Pancreas (tissue), 10 donors: ENCODE measurements at places on chromosomes 1 and 21. TPM values are rescaled to one million over a fixed set of nuclear protein-coding genes. Genes with fewer than 3 reads are reported as not detected.

DNA sequence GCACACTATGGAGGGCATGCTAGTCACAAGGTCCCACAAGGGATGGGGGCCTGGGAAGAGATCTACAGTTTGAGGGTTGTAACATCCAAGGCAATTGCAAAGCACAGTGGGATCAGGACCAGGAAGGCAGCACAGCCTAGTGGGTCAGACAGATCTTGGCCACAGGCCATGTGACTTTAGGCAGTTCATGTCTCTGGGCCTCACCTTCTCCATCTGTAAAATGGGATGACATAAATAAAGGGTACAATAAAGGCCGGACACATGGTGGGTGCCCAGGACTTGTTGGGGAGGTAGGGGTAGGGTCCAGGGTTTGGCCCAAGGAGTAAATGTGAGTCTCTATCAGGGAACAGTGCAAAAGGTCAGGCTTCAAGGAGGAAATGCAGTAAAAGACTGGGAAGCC is 18.1 kb upstream of the IGSF21 start:
- DNase-seq, result no peak

CLDN14 gene
- polyA plus RNA-seq, result 3.3 TPM

GRCh38 chr1:26387447-26387846 is 14.9 kb upstream of the ZNF683 start:
- no peak for DNase-seq

DNA sequence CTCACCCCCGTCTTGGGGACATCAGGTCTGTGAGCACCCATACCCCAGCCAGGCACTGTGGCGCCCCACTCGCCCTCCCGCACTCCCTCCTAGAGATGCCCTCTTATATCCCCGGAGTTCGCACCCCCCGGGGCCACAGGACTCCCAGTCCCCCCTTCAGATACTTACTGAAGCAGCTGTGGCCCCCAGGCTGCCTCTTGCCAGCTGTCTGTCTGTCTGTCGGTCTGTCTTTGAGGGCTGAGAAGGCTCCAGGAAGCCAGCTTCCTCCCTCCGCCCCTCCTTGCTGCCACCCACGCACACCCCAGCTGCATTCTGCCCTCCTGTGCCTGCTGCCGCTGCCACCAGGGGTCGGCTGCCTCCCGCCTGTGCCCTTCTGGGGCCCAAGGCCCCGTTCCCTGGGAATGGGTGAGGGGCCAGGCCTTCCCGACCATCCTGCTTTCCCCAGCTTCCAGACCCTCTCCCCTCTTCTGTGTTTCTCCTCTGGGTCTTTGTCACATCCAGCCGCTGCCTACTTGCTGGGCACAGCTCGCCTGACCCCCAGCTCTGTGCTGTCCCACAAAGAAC is at the start of gene PTPN7:
Gene PTPN7 (minus strand): TSS at position 226 of the 564 bp plus-strand sequence. CDS start 1,200 bp downstream, outside the sequence.
- DNase-seq, result no peak

- DNase-seq, result no peak
These were observed 131.0 kb downstream of the CSMD2 start for GRCh38 chr1:34034036-34034435.

MYBPH gene
- polyA plus RNA-seq, result not detected

GRCh38 chr1:36355811-36356210 is 29.9 kb downstream of the STK40 start:
- no peak for DNase-seq

BTBD8 gene
- 1.9 TPM for polyA plus RNA-seq

GRIK3 gene
- polyA plus RNA-seq, result 0.08 TPM

- no peak for DNase-seq
These were observed 49.6 kb downstream of the TNFRSF8 start for GRCh38 chr1:12112711-12113161.

DNA sequence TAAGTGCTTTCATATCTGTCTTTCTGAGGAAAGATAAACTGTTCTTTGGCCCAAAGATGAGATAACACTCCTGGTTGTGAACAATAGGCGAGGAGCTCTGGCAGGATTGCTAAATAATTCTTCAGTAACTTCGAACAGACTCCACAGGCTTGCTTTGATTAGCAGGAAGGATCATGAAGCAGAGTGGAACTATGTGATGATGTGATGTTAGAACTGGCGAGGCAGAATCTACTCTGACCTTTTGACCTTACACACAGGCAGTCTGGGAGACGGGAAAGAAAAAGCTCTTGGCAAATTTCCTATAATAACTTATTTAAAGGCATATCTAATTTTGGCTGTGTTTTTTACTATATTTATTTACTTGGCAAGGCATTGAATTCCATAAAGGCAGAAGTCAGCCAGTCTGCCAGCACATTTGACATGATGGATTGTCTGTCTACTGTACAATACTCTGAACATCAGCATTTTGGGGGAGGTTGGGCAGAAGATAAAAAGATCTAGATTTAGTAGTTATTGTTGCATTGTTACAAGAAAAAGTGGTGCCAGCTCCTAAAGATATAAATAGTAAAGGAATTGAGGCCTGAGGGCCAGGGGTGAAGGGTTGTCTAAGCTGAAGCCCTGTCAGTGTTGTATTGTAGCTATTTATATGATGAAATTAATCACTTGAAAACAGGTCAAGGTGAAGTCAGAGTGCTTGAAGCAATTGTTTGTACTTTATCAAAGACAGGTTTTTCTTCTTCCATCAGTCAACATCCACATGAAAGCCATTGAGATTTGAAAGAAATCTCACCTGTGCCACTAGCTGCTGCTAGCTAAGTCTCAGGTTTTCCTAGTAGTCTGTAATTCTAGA is 708.8 kb downstream of the LTN1 start:
- peak; percentile 26 for DNase-seq

RGS1 gene
- 1.7 TPM for polyA plus RNA-seq

MEX3A gene
- polyA plus RNA-seq, result 0.19 TPM

GPR137B gene
- polyA plus RNA-seq, result 0.95 TPM

DNA sequence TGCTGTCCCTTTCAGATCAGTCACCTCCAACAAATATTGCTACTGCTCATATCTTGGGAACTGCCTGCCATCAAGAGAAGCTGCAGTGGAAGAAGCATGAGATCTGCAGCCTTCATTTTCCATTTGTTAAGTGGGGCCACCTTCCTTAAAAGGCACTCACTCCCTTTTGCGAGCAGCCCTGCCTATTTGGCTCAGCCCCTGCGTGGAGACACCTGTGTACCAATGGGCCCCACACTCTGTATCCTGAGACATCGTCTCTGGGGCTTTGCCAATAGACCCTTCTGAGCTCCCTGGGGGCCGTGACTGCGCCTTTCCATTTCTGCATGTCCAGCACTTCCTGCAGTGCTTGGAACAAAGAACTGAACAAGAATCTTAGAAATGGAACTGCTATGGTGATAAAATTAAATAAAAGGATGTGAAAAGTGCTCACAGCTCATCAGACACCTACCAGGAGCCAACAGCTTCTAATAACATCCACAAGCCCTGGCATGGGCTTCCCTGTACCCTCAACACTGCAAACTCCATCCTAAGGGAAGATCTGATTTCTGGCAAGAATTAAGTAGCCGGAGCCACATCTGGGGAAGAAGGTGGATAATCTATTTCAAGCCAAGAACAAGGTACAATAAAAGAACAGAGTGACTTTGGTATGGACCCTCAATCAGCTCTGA is 36.7 kb downstream of the PARP1 start:
- DNase-seq, result no peak

DNA sequence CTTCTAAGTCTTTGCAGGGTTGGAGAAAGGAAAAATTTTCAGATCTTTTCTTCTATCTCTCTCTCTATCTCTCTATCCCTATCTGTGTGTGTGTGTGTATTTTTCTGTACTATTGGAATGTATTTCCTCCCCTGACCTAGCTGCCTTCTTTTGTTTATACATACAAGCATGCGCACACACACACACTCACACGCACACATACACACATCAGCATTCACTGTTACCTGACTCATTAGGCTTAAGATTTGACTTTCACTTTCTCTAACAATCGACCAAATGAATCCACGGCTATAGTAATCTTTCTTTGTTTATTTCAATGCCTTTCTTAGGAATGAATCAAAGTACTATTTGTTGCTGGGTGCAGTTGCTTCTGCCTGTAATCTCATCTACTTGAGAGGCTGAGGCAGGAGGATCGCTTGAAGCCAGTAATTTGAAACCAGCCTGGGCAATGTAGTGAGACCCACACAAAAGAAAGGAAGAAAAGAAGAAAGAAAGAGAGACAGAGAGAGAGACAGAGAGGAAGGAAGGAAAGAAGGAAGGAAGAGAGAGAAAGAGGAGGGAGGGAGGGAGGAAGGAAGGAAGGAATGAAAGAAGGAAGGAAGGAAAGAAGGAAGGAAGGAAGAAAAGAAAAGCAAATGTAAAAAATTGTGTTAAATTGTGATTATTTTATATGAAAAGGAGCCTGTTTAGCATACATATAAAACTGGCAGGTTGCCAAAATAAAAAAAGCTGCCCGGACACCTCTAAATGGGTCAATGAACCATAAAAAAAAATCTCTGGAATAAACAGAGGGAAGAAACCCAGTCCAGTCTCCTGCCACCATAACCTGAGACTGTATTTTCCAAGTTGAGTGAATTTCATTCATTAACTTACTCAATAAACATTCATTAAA is 206.8 kb downstream of the ZNF326 start:
- no peak for DNase-seq

- DNase-seq, result no peak
These were observed 179.6 kb downstream of the TPR start for GRCh38 chr1:186195377-186195931.

- no peak for DNase-seq
These were observed 82.5 kb upstream of the DPH5 start for GRCh38 chr1:101108111-101108500.

- peak; percentile 16 for DNase-seq
These were observed 35.8 kb downstream of the LDLRAD1 start for GRCh38 chr1:53982034-53982762.

DNA sequence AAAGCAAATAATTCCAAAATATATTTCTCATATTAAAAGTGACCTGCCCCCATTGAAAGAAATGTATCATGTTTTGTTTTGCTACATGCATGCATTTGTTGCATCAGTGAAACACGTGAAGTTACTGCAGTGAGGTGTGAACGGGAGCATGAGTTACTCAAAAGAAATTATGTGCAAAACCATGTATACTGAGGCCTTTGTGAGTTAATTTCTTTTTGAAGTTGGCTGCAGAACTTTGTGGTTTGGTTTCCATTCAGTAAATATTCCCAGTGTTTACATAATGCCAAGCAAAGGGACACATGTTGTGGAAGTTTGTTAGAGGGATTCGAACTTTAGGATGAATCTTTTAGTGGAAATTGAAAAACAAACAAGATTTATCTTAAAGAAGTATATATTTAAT is 619.4 kb upstream of the ADAMTS5 start:
- no peak for DNase-seq

GRCh38 chr1:46667782-46668760 is at the start of gene ATPAF1:
TSS of gene ATPAF1 (minus strand) at chr1:46668364. CDS start at chr1:46668322, 42 bp downstream.
- peak; percentile 61 for DNase-seq

GPR153 gene
- polyA plus RNA-seq, result 1.0 TPM

- no peak for DNase-seq
These were observed 3.2 kb upstream of the LHX8 start for GRCh38 chr1:75130865-75131564.
